Renal pelvis (tissue), 12 donors: ENCODE measurements at places on chromosomes 6 and 20.

GRCh38 chr20:30815577-30816181, 441.8 kb upstream of the DEFB115 start:
- DNase-seq = no peak

GRCh38 chr20:6074145-6074561, 20.3 kb upstream of the LRRN4 start:
- no peak for DNase-seq

- DNase-seq = no peak
Observed at GRCh38 chr20:15563836-15564235, 1009.4 kb downstream of the KIF16B start.

- no peak for DNase-seq
Observed at GRCh38 chr20:51468636-51469035, 73.9 kb downstream of the NFATC2 start.

GRCh38 chr6:68238097-68238601, 396.9 kb upstream of the ADGRB3 start:
- no peak for DNase-seq

GRCh38 chr20:3432844-3433243, 25.4 kb upstream of the DNAAF9 start:
- DNase-seq = no peak

GRCh38 chr20:14401479-14402138, 64.2 kb upstream of the FLRT3 start:
- DNase-seq = no peak

GRCh38 chr6:160962835-160963623, 28.5 kb upstream of the MAP3K4 start:
- DNase-seq = no peak
